Memory B cell (primary cell): ENCODE measurements at places on chromosomes 3 and 15.

DNA sequence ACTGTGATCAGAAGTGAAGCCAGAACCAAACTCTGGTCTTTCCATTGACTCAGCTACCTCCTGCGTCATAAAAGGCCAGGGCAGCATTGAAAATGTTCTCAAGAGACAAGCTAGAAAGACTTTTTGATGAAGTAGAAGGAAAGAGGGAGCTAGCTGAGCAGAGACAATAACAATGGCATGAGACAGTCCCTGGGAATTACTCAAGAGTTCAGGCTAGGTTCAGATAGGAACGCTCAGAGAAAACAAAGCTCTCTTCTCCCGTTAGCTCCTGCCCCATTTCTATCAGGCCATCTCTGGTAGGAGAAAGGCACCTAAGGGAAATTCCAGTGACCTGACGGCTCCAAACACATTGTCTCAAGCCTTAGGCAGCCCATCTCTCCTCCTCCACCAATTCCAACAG, 7.0 kb upstream of the OXTR start:
- no peak for DNase-seq

- no peak for DNase-seq
Measured at GRCh38 chr15:54707805-54708752, 488.7 kb downstream of the RSL24D1 start.

- peak; percentile 66 for DNase-seq
Measured at GRCh38 chr3:12984023-12984823, 89.0 kb downstream of the IQSEC1 start.

DNA sequence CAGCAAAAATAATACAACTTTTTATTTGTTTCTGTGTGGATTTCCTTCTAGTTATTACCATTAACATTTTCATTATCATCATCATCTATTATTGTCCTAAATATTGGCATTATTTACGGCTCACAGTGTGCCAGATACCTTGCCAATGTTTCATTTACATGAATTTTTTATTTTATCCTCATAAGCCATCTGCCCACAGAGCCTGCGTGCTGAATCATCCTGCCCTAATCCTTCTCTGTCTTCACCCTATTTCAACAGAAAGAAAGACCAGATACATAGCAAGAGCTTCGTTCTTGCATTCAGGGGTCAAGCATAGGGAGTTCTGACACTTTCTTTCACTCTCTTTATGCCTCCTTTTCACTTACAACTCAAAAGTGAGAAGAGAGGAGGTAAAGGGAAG, 82.0 kb downstream of the KCNMB2 start:
- DNase-seq = no peak

DNA sequence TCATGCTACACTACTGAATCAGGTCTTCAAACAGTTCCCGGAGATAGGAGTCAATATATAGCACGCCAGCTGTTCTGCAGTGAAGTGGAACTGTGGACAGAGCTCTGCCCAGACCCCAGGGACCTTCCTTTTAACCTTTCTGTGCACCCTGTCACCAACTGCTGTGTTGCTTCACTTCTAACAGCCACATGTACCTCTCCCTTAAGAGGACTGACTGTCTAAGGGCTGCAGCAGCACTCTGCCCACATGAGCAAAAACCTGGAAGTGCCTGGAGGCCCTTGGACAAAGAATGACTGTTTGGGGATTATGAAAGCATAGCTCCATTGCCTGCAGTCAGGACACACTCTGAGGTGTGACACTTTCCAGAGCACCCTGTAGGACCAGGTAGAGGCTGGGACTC, 88.3 kb upstream of the CTNNB1 start:
- DNase-seq = no peak

GRCh38 chr15:59399465-59400102, 26.9 kb upstream of the MYO1E start:
- peak; percentile 68 for DNase-seq

DNA sequence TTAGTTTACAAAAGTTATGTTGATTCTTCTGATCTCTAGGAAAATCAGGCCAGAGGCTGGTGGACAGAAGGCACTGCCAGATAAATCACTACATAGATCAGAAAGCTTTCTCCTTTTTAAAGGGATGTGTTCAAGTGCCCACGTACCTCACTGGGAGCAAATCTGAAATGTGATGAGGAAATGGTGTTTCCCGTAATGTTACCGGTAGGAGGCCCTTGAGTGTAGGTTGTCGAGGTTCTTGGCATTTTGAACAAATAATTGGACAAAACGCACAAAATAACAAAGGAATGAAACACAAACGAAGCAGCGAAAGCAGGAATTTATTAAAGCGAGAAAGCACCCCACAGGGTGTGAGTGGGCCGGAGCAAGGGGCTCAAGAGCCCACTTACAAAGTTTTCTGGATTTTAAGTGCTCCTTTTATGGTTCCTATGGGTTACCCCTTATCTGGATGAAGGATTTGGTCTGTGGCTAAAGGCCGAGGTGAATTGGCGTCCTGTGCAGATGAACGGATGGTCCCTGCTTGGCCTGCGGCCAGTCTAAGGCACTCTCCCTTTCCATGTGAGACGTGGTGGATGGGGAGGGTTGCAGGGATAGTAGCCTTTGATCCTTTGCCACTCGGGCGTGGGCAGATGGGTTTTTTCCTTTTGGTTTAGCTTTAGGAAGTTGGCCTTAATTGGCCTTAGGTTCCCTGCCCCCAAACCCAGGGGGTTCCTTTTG, 1.0 kb downstream of the SNX1 start:
- DNase-seq = no peak

- no peak for DNase-seq
Measured at GRCh38 chr15:99021694-99022093, 14.1 kb upstream of the PGPEP1L start.

DNA sequence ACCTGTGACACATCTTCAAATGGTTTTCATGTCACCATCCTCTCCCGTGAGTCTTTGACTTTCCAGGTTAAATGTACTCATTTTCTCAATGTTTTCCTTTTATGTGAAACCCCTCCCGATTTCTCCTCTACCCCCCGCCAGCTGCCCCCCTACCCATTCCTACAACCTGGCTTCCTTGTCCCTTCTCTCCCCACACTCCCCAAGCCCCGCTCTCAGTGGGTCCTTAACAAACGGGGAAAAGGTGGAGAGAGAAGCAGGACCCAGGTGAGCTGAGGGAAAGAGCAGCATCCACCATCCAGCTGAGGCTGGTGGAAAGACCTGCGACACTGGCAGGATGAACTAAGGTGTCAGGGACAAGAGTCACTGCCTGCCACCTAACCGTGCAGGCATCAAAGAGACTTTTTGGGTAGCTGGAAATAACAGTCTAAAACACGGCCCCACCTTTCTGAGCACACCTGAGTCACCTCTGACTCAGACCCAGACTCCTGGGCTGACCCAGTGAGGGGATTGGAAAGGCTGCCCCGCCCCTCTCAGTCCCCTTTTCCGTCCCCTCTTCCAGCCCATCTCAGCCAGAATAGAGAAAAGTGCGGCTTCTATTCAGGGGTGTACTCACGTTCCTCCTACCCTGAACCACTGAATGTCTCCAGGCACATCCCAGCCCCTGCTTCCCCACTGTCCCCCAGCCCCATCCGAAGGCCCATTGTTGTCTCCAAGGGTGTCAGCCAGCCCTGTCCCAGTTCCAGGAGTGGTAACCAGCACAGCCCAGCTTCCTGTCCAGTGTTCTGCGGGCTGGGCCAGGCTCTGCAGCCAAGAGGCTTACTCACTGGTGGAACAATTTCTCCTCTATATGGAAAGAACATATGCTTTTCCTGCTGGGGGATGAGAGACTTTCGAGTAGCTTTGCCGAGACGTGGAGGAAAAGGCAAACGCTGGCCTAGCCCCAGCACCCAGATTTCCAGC, 20.4 kb downstream of the ISG20 start:
- no peak for DNase-seq

DNA sequence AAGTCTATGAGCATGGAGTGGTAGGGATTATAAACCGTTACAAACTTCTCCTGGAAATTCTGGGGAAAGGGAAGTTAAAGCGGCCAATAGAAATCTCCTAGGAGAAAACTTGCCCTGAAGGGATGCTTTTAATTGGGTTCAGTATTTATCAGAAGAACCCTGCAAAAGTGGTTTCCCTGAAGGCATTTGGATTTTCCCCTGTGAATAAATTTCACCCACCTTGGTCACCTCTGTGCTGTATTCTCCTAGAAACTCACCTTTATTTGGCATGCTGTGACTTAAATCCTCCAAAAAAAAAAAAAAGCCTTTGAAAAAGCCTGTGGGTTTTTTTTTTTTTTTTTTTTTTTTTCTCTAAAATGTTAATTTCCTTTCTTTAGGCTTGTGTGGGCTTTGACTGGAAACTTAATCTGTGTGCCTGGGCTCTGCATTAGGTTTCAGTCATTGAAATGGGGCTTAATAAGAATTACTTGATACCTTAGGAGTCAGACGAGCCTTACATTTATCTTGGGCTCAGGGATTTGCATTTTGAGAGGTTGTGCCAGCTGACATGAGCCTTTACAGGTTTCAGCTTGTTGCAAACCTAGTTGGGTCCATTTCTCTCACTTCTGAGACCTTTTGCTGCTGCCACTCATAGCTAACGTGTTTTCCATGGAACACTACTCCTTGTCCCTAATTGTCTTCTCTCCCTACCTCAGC, 22.0 kb downstream of the TGFBR2 start:
- DNase-seq = no peak

DNA sequence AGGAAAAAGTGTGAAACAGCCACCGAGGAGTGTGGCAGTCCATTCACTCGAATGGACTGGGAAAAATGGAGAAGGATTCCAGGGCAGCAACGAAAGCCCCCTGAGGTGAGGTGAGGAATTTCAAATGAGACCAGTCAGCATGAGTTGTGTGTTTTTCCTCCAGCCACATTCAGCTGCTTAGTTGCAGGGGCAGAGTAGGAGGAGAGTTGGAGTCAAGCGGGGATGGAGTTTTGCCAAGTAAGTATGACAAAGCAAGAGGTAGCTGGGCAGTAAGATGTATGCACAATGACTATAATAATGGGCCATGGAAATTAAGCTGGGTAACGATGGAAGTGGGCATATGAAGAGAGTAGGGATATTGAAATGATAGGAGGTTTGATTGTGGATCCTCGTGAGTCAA, 64.4 kb downstream of the CCDC54 start:
- DNase-seq = no peak

GRCh38 chr15:45393851-45394250, 15.5 kb upstream of the GATM start:
- DNase-seq = no peak
